ENCODE measurements at places on chromosomes 5 and 9.

DNA sequence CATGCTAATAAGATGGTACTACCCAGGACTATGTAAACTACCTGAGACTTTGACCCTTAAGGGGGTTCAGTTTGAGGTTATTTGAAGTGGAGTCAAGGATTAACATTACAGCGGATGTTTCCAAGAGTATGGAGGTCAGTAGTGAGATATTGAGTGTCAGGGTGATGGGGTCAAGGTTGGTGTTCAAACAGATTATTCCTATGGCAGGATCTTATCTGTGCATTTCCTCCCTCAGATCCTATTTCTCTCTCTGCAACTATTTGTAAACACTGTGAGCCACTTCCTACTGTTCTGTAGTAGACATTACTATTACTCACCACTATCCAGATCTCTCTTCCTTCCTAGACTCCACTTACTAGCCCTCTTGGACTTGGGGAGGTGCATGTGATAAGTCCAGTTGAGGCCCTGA lies 54.0 kb upstream of the STOM start:
- no peak for DNase-seq

- no peak for DNase-seq
Measured at GRCh38 chr5:41770799-41771198, 99.4 kb downstream of the OXCT1 start.

DNA sequence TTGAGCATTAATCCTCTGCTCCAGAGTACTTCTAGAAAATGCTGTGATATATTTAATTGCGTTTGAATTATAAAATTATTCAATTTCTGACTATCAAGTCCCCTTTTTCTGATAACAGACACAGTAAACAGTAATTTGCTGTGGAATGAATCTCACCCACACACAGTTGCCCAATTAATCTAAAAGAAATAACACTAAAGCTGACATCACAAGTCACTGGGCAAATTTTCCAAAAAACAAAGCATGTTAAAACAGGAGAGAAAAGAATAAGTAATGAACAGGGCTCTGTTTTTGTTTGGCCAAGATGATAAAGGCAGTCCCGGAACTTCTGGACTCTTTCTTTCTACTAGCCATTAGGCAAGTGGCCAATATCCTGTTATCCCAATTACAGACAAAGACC lies 56.5 kb downstream of the SLC27A6 start:
- no peak for DNase-seq

DNA sequence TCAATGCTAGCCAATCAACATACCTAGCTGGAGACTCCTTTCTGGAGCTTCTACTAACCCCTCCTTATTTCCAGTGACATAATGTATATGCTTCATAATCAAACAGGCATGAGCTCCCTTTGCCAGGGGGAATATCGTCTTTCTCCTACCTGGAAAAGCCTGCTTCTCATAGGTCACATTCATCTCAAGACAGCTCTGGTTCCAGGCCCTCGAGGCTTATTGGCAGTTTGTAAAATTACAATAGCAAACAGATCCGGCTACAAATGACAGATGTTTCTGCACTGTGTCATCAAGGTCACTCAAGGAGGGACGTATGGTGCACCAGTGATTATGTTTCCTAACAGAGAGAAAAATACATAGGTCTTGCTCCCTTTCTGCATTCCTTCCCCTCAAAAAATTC lies 140.0 kb downstream of the SAXO1 start:
- DNase-seq, result no peak

- DNase-seq, result no peak
Measured at GRCh38 chr9:6965566-6965965, 207.8 kb downstream of the KDM4C start.

DNA sequence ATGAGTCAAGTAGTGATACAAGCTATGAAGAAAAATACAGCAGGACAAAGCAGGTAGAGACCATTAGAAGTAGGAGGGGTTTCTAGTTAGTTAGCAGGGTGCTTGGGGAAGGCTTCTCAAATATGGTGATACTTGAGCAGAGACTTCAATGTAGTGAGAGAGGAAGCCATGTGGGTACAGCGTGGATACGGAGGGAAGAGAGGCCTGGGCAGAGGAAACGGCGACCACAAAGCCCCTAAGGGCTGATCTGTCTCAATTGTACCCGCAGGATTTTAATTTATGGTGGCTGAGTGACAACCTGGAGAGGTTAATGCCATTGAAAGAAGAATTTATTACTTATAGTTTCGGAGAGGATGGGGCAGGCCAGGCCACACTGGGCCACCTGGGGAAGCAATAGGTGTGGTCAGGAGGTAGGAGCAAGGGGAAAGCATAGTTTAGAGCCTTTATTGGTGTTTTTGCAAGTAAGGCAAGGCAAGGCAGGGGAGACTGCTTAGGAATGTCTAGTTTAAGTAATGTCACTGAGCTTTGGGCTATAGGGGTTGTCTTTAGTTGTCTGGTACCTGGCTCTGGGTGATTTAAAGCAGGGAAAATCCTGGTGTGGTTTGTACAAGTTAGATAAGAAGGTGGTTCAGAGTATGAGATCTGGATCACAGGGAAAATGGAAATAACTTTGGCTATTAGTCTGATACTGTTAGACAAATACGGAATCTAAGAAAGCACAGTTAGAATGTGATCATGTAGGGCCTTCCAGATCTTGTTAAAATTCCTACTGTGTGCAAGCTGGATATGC lies 42.6 kb downstream of the GCNT4 start:
- no peak for DNase-seq

GRCh38 chr5:173089581-173089980 lies 33.4 kb downstream of the CREBRF start:
- DNase-seq, result no peak

DNA sequence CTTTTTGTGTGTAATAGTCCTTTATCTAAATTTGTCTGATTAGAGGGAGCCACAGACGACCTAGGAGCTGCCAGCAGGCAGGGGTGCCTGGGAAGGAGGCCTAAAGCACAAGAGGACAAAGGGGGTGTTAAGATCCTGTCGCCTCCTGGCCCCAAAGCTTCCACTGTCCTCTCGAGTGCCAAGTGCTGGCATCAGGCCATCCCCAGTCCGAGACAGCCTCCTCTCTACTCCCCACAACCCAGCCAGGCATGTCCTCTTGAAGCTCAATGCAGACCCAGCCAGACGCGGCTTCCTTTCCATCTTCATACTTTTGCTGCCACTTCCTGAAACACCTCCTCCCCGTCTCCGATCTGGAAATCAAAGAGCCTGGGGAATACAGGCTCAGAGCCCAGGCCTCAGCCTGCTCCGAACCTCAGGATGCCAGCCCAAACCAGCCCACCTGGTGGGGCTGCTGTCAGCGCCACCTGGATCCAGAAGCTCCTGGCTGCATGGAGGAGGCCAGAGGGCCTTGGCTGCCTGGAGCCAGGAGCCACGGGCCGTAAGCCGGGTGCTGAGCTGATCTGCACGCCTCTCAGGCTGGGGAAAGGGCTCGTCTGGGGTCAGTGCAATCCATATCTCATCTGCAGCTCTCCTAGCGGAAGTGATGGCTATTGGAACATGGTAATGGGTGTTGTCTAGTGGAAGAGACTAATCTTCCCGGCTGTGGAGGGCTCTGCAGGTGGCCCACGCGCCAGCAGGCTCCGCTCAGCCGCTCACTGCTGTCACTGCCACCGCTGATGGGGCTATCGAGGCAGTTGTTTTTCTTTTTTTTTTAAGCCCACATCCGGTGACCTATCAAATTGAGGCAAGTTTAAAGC lies 60.2 kb upstream of the FUBP3 start:
- DNase-seq, result peak; percentile 83

GRCh38 chr5:66963559-66963971 lies 233.0 kb downstream of the CD180 start:
- no peak for DNase-seq

DNA sequence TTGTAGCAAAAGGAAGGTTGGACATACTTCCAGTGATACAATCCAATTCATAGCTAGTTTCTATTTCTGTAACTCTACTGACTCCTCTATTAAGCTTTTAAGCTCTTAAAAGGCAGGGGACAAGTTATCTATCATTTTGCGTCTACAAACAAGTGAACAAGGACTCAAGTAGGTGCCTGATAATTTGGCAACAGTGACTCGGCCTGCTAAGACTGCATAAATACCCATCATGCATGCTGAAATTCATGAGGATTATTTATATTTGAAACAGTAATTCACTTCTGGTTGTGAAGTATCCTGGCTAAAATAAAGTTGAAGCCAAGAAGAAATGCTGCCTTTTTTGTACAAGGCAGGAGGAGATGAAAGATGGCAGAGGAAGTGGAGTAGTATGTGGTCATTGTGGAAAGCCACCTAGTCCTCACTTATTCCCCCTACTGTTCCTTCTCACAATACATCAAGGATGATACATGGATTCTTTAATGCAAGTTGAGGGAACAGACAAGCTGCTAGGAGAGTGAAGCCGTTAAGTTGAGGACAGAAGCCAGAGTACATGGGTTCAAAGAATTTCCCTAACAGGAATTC lies 74.0 kb downstream of the MRPS27 start:
- DNase-seq, result peak; percentile 6

GRCh38 chr9:840343-840742 lies 1.2 kb upstream of the DMRT1 start:
- no peak for DNase-seq

GRCh38 chr5:155726267-155726666 lies 600.7 kb upstream of the SGCD start:
- no peak for DNase-seq

GRCh38 chr5:72107901-72108201 lies 576 bp downstream of the MAP1B start:
- DNase-seq, result no peak

DNA sequence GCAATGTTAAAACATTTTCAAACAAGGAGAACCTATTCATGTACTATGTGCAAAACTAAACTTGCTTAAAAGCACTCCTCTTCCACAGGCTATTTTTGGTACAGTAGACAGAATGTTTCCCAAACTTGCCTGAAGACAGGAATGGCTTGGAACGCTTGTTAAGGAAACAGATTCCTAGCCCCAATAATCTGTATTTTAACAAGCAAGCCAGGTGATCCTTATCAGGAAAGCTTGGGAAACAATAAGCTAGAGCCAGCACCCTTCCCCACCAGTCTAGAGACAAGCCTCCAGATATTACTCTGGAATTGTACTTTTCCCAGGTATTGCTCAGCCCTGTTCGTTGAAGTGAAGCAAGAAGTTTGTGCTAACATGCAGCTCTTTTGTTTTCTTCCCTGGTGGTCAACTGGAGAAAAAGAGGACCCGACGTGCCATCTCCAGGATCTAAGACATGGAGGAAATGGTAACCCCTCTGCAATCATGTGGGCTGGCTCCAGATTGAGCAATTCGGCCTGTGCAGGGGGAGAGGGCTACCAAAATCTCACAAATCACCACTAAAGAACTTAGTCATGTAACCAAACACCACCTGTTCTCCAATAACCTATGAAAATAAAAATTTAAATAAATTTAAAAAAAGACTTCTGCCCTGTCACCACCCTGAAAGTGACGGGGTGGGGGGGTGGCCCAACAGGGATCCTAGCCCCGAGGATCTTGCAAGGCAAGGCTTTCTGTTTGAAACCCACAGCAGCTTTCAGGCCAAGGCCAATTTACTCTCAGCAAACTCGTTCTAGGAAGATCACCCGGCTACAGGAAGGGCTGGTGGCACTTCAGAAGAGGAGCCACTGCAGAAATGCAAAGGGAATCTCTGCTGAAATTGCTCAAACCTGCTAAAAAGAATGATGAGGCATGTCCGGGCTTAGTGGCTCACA lies 48.6 kb downstream of the SHB start:
- DNase-seq, result no peak

GRCh38 chr9:117744856-117745389 lies 40.7 kb downstream of the TLR4 start:
- DNase-seq, result peak; percentile 11

GRCh38 chr9:87556039-87556438 lies 58.4 kb downstream of the DAPK1 start:
- no peak for DNase-seq

- no peak for DNase-seq
Measured at GRCh38 chr5:170747851-170748250, 35.7 kb upstream of the GABRP start.

DNA sequence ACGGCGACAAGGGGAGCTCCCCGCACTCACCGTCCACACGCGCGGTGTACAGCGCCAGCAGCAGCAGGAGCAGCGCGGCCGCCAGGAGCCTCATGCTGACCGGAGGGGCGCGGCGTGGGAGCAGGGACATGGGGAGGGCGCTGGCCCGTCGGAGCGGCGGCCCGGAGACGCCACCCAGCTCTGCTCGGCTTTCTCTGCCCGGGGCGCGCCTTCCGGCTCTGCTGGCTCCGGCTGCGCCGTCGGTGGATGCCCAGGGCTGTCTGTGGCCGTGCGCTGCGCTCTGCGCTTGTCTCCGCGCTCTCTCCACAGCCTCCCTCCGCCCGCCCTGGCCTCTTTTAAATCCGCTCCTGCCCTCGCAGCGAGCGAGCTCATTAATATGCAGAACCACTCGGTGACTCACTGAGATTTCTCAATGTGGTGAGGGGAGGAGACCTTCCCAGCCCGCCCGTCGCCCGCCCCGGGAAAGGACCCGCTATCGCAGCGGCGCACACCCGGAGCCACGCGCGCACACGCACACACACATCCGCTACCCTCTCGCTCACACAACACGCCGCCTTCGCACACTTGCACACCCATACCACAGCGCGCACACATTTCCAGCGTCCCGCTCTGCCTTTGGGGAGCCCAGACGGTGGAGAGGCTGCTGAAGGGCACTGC lies at the start of gene CXCL14:
CXCL14 (minus strand) TSS at position 307 of the 657 bp plus-strand sequence; CDS start at position 94, 213 bp downstream.
- no peak for DNase-seq

DNA sequence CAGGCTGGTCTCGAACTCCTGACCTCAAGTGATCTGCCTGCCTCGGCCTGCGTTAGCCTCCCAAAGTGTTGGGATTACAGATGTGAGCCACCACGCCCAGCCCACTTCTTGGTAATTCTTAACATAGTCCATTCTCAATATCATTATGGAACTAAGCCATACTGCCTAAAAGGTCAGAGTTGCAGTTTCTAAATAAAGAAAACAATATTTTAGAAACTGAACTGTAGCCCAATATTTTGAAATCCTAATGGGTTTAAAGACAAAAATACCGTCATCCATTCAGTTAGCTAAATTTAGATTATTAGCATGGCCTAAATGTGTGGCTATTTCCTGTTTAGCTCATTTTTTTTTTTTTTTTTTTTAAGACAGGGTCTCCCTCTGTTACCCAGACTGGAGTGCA lies 99.5 kb downstream of the USP20 start:
- DNase-seq, result no peak

DNA sequence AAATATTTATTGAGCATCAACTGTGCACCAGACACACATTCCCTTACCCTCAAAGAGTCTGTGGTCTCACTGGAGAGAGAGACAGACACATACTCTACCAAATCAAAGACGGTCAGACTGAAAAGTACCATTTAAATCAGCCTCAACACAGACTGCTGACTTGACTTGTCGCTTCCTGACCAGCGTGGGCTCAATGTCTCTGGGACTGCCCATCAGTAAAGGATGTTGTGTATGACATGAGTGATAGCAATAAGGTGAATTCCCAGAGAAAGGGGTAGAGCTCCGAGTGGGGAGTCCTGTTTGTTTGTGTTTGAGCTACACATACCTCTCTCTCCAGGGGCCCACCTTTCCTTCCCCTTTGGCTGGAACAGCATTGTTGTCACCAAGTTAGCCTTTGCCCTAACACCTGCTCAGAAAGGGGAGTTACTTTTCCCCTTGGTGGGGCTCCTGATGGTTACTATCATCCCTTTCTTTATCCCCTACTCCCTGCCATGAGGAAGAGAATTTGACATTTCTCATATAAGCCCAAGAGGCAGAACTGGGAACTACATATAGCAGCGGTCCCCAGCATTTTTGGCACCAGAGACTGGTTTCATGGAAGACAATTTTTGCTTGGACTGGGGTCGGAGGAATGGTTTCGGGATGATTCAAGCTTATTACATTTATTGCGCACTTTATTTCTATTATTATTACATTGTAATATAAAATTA lies 33.9 kb downstream of the NR4A3 start:
- no peak for DNase-seq
